ENCODE measurements at places on chromosomes 12 and 14.
A peak's percentile ranks its signal among the peaks of the same experiment; 100 is the strongest.

DNA sequence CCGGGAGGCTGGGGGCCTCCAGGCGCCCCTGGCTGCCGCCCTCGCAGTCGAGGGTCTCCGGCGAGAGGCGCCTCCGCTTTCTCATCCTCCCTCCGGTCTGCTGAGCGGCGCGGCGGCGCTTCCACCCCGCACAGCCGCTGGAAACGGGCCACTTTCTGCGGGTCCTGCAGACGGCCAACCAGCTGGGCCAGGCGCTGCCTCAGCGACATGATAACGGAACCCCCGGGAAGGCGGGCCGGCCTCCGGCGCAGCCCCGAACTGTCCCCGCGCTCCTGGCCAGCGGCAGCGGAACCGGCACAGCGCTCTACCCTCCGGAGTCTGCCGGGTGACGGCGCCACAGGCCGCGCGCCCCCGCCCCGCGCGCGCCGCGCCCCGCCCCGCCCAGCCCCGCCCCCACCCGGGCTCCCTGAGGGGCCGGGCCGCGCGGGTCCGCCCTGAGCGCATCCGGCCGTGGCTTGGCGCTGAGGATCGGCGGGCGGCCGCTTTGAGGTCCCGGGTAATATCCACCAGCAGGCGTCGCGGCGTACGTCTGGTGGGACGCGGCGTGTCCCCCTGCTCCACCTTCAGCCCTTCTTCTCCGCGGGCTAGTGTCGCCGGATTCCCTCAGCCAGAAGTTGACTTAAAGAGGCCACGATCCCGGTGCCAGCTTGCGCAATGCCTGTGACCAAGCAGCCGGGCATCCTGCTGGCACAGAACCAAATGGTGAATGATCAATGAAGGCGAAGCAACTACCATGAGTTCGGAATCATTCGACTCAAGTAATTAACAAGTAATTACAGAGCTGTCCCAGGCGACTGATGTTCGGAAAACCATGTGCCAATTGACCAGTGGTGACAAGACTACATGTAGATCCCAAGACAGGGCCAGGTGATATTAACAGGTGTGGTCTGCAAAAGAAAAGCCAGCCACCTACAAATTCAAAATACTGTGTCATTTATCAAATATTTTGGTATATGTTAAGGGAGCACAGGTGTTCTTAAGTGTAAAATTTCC is at the start of gene SGPP1:
Gene SGPP1 (minus strand): TSS at position 330 of the 993 bp plus-strand sequence. CDS start 121 bp downstream, at position 209.
- peak; percentile 82 for DNase-seq

GRCh38 chr14:22221508-22221907 is 367.5 kb downstream of the DAD1 start:
- no peak for DNase-seq

- no peak for DNase-seq
Measured at GRCh38 chr14:96497087-96497486, 5.1 kb upstream of the PAPOLA start.

GRCh38 chr14:21042918-21043317 is 756 bp downstream of the RNASE7 start:
- no peak for DNase-seq

DNA sequence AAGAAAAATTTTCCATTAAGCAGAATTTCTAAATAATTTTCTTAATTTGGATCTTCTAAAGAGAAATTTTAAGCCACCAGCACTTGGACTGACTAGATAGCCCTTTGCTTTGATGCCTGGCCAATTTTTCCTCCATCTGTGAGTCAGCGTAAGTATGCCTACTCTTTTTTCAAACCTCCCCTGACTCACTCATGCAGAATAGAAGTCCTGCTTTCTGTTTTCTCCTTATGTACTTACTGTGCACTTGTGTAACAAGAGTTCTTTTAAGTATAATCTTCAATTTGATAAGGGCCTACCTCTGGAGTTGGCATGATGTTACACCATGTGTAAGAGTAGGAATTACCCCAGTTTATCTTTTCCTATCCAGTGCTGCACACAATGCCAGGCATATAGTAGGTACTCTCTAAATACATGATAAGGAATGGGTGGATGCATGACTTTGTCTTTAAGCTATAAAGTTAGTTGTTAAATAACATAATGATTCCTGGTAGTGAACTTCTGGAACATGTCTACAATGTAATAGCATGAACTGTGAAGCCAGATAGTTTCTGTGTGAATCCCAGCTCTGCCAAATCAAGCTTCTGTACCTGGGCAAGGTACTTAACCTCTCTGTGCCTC is 329.6 kb downstream of the TMTC2 start:
- DNase-seq, result peak; percentile 8

DNA sequence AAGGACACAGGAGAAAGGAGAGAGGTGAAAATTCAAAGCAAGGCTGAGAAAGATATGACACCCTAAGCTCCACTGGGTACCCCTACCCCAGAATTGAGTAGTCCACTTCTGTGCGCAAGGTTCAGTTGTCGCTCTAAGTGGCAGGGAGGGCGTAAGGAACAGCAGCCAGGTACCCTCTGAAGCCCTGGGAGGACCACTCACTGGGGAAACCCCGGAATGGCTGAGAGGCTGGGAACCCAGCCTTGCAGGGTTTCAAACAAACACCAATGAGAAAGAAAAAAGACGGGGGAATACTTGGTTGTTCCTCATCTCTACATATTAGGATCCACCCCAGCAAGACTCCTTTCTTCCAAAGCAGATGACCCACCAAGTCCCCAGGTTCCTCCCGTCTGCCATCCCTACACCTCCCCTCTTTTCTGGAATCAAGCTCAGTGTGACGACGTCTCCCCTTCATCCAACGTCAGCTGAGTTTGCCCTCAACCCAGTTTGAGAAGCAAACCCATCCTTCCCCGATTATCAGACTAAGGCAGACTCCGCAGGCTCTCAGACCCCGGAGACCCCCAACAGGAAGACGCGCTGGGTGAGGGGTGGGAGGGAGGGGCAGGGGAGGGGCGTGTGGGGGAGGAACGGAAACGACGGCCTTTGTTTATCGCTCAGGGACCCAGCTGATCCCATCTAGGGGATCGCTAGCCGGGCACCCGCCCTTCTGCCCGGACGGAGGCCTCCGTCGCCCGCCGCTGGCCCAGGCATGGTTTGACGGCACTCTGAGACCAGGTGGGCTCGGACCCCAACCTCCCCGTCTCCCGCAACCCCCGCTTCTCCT is 795 bp downstream of the LMBR1L start:
- DNase-seq, result no peak

GRCh38 chr14:99479906-99480869 is at the start of gene SETD3:
SETD3 (minus strand) TSS chr14:99480859; CDS start chr14:99465805, 15,054 bp downstream.
- DNase-seq, result peak; percentile 40
